ENCODE measurements at places on chromosomes 3 and 15.

DNA sequence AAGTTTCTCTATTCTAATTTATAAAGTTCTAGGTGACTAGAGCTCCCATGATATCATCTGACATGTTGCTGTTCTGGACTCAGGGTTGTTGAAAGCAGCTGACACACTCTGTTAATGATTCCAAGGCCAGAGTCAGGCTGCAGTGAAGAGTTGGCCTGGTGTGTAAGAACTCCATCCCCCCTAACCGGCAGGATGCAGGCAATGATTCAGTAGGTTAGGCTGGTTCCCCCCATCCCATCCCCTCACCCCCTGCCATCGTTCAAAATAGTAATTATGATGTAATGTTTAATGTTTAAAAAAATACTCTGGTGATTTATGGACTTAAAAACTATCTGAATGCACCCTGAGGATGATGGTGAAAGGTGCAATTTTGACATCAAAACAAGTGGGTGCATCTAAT, 4.6 kb upstream of the TRIM71 start:
- DNase-seq = no peak

DNA sequence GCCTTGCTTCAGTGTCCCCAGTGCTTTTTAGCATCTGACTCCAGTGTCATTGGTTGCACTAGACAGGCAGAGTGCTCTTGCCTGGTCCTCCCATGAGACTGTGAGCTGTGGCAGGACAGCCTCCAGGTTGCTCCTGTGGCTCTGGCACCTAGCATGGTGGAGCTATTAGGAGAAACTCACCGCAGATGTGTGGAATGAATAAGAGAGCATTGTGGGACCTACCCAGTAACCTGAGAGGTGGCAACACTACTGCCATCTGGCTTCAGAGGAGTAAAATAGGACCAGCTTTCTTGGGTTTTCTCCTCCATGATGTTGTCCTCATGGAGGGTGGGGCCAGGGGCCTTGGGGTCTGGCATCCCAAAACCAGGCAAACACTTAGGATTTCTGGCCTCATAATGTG, 183.6 kb downstream of the EPHB1 start:
- no peak for DNase-seq

DNA sequence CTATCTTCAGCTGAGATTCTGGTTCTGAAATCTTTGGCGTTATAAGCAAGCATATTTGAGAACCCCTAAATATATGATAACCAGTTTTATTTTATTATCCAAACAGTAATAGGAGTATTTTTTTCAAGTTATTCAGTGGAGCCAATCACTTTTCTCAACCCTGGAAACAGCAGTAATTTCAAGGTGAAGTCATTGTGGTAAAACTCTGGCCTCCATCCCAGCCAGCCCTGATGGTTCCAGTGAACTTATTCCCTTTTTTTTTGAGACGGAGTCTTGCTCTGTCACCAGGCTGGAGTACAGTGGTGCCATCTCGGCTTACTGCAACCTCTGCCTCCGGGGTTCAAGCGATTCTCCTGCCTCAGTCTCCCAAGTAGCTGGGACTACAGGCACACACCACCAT, 545.4 kb upstream of the IL12A start:
- DNase-seq = no peak

DNA sequence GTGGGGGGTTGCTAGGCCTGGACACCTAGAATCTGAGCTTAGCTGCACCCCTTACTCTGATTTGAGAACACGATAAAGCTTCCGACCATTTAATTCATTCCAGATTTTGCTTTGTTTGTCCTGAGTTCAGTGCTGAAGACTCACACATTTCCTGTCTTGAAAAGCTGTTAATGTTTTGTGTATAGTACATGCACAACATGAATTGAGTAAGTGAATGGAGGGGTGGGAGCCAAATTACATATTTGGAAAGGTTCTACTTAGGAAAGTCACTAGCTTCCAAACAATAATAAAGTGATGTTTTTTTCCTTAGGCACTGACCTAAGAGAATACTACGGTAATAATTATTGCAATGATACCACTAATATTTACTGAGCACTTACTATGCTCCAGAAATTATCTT, 955.2 kb upstream of the NR2F2 start:
- DNase-seq = no peak

DNA sequence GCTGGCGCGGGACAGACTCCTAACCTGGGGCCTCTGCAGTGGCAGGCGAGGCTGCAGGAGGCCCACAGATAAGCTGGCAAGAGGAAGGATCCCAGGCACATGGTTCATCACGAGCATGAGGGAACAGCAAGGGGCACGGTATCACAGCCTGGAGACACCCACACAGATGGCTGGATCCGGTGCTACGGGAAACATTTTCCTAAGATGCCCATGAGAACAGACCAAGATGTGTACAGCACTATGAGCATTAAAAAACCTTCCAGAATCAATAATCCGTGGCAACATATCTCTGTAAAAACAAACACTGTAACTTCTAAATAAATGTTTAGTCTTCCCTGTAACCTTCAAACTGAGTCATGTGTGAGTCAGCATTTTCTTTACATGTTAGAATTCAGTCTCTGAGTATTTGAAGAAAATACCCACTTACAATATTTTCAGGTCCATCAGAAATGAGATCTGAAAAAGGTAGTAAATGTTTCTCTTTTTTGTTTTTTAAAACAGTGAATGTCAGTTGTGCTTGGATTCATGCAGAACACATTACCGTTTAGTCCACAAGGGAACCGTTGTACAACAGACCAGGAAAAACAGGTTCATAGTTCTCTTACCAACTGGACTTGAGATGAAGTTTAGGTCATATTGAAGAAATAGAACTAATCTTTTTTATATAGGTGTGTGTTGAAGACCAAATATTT, 75.9 kb downstream of the BOC start:
- DNase-seq = no peak

DNA sequence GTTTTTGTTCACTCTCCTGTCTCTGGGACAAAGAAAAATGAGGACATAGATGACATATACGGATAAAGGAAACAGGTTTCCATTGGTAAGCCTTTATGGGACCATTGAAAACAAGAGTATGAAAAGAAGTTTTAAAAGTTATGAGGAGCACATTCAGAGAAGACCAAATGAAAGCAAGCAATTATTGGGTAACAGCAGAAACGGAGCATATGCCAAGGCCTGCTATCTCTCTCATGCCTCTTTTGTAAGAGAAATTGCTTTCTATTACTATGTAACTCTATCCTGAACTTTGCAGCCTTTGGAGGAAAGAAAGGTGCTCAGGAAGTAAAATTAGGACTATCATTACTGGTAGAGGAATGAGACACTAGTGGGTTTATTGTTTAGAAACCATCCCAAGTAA, 14.9 kb upstream of the DPH6 start:
- no peak for DNase-seq
